ENCODE measurements at places on chromosomes 6 and 20. TPM values are rescaled to one million over a fixed set of nuclear protein-coding genes. Genes with fewer than 3 reads are reported as not detected.

The NDUFAF4 gene
- total RNA-seq = 63.5 TPM

The MARCKS gene
- total RNA-seq = 1.7 TPM

The DBNDD2 gene
- 28.7 TPM for total RNA-seq

The FOXQ1 gene
- total RNA-seq = not detected

The TAAR9 gene
- not detected for total RNA-seq

The RBPJL gene
- total RNA-seq = not detected

The WFDC12 gene
- total RNA-seq = not detected

The APCDD1L gene
- total RNA-seq = not detected

The LINC00237 gene
- total RNA-seq = 0.41 TPM

The KCNK17 gene
- total RNA-seq = not detected

The OR2H2 gene
- not detected for total RNA-seq

The BPIFB4 gene
- total RNA-seq = not detected

The TTK gene
- 37.9 TPM for total RNA-seq

The DCDC2 gene
- not detected for total RNA-seq

The ZNF318 gene
- total RNA-seq = 14.4 TPM

The SYCP2L gene
- total RNA-seq = not detected

The OVOL2 gene
- 0.25 TPM for total RNA-seq
